ENCODE measurements at places on chromosomes 3 and 15.

DNA sequence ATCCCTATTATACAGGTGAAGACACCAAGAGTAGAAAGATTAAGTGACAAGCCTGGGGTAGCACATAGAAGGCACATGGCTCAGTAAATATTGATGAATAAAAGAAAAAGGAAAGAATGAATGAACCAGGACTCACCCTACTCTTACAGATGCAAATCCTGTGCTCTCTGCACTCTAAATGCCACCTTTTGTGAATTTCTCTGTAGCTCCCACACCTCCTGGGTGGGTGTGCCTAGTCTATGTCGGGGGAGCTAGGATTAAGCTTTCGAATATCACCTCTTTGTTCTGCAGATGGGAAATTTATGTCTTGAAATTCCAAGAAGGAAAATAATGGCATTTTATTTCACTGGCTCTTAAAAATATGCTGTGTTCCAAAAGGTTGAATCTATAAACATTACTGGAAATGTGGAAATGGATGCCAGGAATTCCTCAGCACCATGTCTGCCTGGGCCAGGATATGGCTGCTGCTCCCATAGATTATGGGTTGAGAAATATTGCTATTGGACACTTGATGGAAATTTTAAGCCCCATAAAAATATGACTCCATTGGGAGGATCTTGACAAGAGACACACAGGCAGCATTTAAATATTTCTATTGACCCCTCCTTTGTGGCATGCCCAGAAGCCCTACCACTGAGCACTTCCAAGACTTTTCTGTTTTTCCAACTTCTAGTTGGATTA is 43.3 kb downstream of the CCNB2 start:
- no peak for DNase-seq

- DNase-seq = peak; percentile 70
These were observed 62.7 kb downstream of the PDE8A start for GRCh38 chr15:85044251-85044853.

GRCh38 chr15:81914734-81915256 is 131.0 kb downstream of the MEX3B start:
- DNase-seq = no peak

DNA sequence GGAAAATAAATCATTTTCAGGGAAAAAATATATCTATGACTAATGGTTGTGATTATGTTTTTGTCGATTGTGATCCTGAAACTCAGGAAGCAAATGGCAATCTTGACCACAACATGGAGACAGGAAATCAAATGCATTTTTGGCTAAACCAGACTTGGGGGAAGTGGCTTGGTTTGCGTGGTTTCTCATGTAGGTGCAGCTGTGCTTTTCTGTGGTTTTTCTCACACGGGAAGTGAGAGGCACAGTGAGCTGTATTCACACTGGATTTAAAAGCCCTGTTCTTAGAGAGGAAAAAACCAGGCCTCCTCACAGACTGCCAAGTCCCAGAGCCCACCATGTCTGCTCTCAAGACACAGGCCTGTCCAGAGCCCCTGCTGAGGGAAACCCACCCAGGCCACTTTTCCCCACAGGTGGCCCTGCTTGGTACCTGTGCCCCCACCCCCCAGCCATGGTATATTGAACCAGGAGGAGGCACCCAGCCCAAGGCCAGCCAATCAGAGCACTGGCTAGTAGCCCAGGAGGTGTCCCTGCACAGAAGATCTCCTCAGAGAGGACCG is 46.1 kb downstream of the BTD start:
- peak; percentile 99 for DNase-seq

GRCh38 chr15:99542828-99543227 is 23.0 kb upstream of the MEF2A start:
- DNase-seq = no peak
